Renal pelvis (tissue), 12 donors: ENCODE measurements at places on chromosomes 2 and 18.

DNA sequence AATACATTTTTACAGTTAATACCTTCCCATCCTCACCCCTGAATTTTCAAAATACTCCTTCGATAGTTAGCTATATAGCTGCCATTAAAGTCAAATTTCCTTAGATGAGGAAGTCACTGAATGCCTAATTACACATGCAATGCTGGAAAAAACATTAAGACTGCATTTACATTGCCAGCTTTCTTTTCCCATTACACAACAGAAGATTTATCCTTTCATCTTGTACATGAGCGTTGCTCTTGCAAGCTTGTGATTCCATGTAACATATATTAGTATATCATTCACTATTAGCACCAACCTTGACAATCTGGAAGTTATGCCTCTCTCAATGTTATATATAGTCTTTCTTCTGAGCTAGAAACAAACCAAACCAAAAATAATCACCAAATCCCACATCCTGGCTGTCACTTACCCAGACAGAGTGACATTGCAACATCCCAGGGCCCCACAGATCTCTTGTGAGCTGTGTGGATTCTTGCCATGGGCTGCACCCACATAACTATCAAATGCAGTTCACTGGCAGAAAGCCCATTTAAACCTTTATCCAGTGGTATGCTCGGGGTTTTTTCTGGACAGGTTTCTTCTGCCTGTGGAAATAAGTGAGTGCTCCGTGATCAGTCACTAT, 79.2 kb upstream of the PAPOLG start:
- no peak for DNase-seq

- no peak for DNase-seq
These were observed 7.2 kb upstream of the SFXN5 start for GRCh38 chr2:73078457-73079411.

GRCh38 chr2:227509824-227510619, 38.1 kb downstream of the AGFG1 start:
- DNase-seq: no peak

GRCh38 chr2:216687646-216688045, 7.7 kb downstream of the IGFBP5 start:
- no peak for DNase-seq

DNA sequence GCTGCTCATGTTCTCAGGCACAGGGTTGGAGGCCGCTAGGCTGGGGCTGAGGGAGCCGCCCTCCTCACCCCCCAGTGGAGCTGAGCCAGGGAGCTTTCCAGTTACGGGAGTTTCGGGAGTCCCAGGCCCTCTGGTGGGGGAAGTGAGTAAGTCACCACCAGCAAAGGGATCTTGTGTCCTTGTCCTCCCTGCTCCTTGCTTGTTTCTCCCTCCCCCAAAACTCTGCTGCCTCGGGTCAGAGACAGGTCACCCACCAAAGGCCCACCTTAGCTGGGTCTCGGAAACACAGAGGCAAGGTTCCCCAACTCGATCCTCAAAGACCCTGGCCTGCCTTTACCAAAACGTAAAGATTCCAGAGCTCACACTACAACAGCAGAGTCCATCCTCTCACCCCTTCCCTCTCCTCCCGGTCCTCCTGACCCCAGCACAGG, 60.5 kb upstream of the POMC start:
- peak; percentile 80 for DNase-seq

DNA sequence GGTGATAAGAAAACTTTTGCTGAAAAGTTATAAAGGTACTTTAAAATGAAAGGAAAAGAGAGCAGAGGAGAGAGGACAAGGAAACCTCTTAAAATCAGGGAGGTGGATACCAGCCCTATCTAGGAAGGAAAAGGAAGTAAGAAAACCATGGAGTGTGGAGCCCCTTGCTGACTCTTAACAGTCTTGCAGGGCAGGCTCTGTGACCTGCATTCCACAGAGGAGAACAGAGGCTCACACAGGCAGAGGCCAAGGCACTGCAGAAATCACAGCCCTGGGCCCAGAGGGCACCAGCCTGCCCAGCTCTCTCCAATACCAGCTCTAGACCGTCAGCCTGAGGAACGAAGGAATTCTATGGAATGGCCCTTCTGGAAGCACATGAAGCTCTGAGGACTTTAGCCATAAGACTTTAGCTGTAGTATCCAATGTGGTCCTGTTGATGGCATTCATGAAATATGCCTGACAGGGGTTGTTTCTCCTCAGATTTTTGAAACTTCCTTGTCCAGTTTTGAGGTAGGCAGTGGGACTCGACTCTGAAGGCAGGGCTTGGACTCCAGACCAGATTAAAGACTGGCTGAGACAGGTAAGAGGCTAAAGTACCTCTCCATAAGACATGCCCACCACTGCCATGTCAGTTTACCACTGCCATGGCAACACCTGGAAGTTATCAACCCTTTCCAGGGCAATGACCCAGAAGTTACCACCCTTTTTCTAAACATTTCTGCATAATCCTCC, 216.3 kb downstream of the ANAPC1 start:
- no peak for DNase-seq

- DNase-seq: no peak
These were observed 27.6 kb downstream of the FEZ2 start for GRCh38 chr2:36570416-36570815.

DNA sequence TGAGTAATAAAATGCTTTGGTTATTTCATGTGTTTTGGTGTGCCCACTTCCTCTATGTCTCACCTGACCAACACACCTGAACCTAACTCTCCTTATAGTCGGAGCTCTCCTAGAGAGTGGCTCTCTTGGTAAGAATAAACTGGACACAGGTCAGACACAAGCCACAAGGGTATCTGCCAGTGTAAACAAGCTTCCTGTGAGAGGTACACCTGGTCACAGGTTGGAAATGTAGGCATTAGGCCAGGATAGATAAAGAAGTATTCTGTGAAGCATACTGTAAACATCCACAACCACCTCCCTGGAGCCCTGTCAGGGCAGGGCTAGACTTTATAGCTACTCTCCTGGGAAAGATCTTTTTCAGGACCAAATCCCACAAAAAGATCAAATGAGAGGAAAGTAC, 69.4 kb downstream of the ZDBF2 start:
- no peak for DNase-seq

DNA sequence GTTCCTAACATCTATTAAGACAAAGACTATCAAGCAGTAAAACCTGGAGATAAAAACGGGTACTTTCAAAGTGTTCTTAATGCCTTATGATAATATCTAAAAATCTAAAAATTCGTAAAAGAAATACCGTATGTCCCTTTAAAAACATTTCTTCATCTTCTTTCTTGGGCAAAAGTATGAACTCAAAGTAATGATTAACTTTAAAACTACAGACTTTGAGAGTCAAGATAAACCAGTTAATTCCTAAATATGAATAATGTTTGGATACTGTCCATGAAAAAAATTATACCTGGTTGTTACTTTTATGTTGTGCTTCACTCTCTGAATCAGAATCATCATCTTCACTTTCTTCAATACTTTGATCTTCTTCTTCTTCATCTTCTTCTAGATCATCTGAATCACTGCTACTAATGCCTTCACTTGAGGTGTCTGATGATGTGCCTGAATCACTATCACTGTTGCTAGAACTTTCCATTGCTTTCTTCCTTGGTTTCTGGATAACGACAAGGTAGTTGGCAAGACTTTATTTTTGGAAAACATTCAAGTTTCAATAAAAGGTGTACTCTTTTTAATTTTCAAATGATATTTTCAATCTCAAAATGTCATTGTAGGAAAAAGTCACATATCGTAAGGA, 152.3 kb upstream of the WDSUB1 start:
- DNase-seq: no peak

DNA sequence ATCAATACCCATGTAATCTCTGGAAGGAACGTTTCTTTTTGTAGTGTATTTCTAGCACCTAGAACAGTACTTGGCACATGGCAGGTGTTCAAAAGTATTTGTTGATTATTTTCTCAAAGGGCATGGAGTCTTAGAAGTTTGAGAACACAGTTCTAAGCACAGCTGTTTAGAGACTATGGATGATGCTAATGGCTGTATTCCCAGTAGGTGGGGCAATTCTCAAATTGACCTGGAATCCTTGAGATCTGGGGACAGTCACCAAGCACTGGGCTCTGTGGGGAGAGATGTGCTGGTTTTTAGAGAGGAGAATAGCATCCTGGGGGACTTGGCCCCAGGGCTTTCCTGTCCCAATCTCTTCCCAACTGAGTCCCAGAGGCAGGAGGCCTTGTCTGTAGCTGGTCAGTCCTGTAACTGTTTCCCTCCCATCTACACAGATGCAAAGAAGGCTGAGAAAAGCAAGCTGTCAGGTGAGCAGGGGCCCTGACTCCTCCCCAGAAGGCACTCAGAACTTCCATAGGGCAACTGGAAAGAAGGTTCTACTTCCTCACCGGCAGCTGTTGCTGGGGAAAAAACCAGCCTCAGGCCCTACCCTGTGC, 17.5 kb upstream of the IL36G start:
- DNase-seq: no peak

- DNase-seq: no peak
These were observed 519.6 kb downstream of the LRP1B start for GRCh38 chr2:141611176-141611571.

- no peak for DNase-seq
These were observed 34.7 kb upstream of the MARCHF7 start for GRCh38 chr2:159677654-159678053.

DNA sequence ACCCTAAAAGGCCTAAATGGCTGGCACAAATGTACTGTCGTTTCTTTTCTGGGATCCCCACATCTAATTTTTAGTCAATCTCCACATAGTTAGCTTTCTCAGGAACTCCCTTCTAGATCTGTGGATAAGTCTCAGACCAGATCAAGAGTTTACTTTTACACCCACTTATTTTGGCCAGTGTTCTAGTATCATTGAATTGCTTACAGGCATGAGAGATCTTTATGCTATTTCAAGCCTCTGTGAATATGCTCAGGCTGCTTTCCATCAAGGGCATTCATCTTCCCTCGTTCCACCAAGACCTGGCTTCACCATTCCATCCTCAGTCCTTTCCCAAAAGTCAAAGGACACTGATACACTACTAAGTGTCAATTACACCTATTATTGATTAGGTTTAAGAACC, 27.8 kb upstream of the SCN1A start:
- no peak for DNase-seq

DNA sequence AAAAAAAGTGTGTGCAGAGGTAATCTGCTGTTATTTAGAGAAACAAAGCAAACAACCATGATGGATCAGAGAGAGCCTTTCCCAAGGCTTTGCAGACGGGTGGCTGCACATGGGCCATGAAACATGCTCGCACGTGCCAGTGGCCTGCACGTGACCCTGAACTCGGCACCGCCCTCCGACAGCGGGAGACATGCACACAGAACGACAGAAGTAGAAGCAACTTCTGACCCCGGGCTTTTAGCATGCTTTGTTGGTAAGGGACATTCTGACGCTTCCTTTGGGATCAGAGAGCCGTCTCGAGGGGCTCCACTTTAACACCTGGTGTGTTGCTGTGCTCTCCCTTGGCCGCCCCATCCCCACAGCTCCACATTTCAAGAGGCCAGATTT, 112.5 kb downstream of the KCNF1 start:
- DNase-seq: peak; percentile 43

- DNase-seq: no peak
These were observed 21.4 kb upstream of the RFX8 start for GRCh38 chr2:101496279-101496678.

- no peak for DNase-seq
These were observed 189.5 kb downstream of the CMPK2 start for GRCh38 chr2:6676241-6676640.

GRCh38 chr2:59171019-59171418, 929.9 kb upstream of the FANCL start:
- DNase-seq: no peak

- DNase-seq: no peak
These were observed 169.2 kb upstream of the NCKAP5 start for GRCh38 chr2:133737242-133737993.

- peak; percentile 58 for DNase-seq
These were observed 24.1 kb downstream of the MRPL35 start for GRCh38 chr2:86223140-86223926.

GRCh38 chr2:235512699-235513053, 18.8 kb downstream of the AGAP1 start:
- DNase-seq: no peak

DNA sequence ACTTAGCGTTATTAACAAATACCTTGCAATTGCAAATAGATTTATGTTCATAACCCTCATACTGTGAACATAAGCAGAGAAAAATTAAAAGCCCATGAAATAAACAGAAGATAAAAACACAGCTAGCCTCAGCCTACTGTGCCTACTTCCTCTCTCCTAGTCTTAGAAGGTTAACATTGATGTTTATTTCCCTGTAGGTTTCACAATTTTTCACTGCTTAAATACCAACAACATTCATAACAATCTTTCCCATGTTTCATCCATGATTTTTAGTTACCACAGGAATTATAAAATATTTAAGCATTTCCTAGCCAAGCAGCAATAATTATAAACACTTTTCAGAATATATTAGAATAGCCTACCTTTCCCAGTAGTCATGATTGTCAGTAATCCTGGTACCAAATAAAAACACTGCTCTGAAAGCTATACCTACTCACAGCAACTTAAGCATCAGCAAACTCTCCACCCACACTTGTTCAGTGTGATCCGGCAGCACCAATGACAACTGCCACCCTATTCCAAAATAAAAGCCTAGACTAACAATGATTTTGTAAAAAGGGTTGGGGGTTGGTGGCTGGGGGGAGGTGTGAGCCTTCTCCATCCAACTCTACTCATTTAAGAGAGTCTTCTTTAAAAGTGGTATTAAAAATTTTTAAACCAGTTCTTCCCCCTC, 40.6 kb upstream of the RNU4ATAC start:
- DNase-seq: no peak

- no peak for DNase-seq
These were observed 72.7 kb upstream of the STON1 start for GRCh38 chr2:48457227-48457626.

GRCh38 chr2:6832596-6833299, 33.0 kb downstream of the CMPK2 start:
- DNase-seq: no peak

DNA sequence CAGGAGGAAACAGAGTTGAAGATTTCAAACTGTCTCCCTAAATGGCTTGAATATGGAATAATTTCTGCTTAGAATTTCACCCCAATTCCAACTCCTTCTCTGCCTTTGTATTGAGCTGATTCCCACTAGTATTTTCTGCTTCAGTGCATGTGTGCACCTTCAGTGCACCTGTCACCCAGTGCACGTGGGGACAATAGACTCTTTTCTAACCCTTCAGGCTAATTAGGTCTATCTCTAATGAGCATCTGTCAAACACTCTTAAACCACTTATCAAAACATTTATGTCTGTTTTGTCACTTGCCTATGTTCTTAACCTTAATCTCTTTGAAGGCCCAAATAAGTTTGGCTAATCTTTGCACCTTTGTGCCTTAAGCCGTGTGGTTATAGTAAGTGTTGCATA, 232.0 kb upstream of the NETO1 start:
- DNase-seq: no peak

- no peak for DNase-seq
These were observed 124.8 kb upstream of the RMDN2 start for GRCh38 chr2:37800176-37800858.

DNA sequence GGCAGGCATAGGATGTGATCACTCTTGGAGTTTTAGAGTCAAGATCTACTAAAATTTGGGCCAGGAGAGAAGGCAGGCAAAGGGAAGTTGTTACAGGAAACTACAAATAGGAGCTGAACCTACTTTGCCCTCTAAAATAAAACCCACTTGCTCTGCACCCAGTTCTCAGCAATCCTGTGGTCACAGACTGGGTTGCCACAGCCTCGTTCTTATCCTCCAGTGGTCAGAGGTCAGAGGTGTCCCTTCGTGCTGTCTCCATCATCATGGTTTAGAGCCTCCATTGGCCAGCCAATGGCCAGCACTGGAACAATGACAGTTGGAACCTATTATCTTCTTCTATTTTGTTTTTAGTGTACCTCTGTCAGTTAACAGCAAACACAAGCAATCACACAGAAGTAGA, 90.7 kb upstream of the TNP1 start:
- DNase-seq: no peak
